ENCODE measurements at places on chromosomes 2 and 18.
A peak's percentile ranks its signal among the peaks of the same experiment; 100 is the strongest.

DNA sequence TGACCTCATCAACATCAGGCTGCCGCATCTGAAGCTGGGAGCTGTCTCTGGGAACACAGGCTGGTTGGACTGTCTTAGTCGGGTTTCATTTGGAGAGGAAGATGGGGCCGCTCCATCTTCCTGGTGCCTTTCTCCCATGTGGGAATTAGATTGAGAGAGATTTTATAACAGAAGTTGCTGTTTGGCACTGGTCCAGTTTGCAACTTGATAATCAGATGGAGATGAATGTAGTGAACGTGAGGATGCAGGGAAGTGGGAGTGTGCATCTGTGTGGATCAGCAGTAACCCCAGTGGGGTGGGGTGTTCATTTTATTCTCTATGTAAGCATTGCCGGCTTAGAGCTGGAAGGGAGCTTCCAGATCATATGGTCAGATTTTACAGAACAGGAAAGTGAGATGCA, 250.9 kb downstream of the DCDC2C start:
- no peak for DNase-seq

DNA sequence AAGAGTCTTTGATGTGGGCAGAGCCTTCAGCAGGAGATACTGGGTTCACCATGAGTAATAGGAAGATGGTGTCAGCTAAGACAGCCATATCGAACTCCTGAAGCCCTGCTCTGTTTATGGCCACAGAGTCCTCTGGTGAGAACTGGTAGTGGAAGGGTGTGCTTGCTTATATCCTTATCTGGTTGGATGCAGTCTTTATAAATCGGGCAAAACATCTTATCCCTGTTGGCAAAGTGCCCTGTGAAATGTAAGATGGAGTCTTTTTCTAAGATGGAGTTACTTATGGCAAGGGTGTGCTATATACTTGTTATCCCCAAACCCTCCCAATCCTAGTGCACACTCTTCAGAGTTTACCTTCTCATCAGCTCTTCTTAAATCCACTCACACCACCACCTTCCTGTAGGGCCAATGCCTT, 190.8 kb upstream of the PARD3B start:
- no peak for DNase-seq

- DNase-seq: no peak
Measured at GRCh38 chr2:113233593-113234550, 44.8 kb downstream of the PAX8 start.

DNA sequence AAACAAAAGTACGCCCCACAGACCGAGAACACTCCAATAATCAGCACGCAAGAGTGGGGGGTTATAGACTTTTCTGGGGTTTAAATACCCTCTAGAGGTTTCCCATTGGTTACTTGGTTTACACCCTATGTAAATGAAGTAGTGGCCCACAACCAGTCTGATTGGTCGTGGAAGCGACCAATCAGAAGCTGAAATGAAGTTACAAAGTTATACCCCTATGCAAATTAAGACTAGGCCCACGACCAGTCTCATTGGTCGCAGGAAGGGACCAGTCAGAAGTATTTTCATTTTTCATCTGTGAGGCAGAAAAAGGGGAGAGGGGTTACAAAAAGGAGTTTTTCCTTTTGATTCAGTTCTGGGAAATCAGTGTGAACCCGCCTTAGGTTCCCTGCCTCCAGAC, 55.3 kb upstream of the YWHAQ start:
- DNase-seq: no peak

- peak; percentile 90 for DNase-seq
Measured at GRCh38 chr2:169573160-169573973, at the start of gene FASTKD1. Gene FASTKD1 (minus strand): TSS chr2:169573865. CDS start chr2:169572029, 1,836 bp downstream.

GRCh38 chr2:224938651-224939182, 103.6 kb downstream of the DOCK10 start:
- DNase-seq: no peak

DNA sequence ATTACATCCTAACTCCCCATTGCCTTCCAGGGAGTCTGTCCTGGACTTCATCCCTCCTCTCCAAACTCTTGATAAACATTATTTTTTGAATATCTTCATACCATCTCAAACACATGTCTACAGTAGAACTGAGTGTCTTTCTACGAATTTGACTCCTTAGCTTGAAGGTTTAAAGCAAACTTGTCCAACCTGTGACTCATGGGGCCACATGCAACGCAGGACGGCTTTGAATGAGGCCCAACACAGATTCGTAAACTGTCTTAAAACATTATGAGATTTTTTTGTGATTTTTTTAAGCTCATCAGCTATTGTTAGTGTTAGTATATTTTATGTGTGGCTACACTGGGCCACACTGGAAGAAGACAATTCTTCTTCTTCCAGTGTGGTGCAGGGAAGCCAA, 98.1 kb downstream of the PARD3B start:
- no peak for DNase-seq

DNA sequence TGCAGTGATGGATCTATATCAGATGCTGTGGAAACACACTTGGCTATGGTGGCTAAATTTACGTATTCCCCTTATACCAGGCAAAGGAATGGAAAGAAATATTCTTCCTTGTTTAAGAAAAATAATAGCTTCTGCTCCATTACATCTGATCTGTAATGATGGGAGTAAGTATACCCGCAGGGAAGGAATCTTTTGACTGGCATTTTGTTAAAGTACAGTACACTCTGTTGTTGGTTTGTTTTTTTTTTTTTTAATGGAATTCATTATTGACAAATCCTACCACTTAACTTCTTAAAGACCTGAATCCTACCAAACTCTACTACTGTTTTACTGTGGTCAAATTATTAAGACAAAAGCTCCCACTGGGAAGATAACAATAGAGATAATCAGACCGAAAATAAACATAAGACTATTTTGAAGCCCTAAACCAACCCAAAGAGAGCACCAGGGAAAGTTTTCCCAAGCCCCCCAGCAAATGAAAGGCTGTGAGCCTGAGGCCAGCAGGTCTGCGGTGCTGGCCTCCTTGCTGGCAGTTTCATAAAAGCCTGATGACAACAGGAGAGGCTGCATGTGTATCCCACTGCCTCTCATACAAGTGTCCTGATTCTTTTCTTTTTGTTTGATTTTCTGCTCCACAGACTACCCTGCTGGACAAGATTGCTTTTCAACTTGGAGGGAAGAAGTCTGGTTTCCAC, 101.0 kb downstream of the SLC25A12 start:
- DNase-seq: no peak

DNA sequence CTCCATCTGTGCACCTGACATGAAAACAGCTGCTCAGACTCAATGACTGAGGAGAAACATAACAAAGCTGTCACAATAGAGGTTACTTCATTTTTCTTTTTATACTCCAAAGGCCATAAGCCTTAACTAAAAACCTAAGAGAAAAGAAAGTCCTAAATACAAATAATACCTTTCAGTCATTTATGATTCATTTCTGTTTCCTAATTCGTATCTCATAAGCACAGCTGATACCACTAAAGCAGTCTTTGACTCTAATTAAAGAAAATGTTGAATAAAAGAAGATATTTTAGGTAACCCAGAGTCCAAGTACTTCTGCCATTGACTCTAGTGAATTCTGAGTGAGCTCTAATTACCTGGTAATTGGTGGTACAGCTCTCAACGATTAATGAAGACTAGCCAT, 20.6 kb downstream of the NEMP2 start:
- DNase-seq: no peak

DNA sequence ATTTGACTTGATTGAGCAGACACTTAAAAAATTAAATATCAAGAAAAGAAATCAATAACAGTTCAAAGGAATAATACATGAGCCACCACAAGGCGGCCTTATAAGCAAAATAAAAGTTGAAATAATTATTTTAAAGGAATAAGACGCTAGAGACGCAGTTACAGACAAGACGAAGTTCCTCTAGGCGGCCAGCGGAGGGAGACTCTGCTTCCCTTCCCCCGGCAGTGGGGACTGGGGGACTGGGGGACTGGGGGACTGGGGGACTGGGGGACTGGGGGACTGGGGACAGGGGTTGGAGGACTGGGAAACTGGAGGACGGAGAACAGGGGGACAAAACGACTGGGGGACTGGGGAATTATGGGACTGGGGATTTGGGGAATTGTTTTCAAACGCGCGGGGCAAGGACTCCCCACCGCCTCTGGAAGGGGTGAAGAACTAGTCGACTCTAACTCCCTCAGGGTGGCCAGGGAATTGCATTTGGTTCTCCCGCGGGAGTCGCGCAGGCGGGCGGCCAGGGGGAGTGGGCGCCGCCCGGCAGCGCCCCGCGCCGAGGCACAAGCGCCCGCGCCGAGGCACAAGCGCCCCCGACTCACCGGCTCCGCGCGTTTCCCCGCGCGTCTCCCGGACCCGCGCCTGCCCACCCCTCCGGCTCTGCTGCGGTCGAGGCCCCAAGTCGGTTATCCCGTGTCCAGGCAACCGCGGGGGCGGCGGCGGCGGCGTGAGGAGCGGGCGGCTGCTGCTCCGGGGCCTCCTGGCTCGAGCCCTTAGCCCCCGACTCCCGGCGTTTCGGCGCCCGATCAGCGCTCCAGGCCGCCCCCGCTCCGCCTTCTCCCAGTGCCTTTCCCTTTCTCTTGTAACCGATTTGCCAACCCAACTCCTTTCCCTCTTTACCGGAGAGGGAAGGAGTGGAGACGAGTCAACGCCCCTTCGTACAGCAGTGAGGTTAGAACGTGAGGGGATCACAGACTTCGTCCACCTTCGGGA, at the start of gene CCDC178:
Gene CCDC178, minus strand, starts transcription at position 662 of the 984 bp plus-strand sequence. CDS start 28,633 bp downstream, outside the sequence.
- no peak for DNase-seq

DNA sequence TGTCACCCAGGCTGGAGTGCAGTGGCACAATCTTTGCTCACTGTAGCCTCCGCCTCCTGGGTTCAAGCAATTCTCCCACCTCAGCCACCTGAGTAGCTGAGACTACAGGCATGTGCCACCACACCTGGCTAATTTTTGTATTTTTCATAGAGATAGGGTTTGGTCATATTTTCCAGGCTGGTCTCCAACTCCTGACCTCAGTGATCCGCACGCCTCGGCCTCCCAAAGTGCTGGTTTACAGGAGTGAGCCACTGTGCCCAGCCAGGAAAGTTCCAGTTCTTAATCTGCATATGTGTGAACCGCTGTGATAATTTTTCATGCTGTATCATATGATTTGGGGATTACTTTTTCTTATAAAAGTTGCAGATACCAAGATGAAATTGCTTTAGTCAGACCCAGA, 14.6 kb upstream of the PPP4R1 start:
- DNase-seq: no peak

DNA sequence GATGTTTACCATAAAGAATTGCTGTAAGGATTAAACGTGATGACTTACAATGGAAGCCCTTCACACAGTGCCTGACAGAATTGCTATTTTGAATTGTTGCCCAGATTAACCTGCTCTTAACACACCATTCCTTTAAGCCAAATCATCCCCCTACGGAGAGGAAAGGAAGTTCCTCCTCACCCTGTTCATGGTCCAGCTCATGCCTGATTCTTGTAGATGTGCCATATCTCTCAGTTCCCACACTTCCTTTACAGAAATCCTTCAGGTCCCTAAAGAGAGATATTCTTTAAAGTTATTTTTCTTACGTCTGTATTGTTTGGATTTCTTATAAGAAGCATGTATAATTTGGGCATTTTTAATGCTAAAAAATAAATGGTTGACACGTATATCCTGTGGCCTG, 127.5 kb upstream of the DAPL1 start:
- DNase-seq: no peak

GRCh38 chr2:150624001-150624401, 136.5 kb upstream of the RND3 start:
- no peak for DNase-seq

DNA sequence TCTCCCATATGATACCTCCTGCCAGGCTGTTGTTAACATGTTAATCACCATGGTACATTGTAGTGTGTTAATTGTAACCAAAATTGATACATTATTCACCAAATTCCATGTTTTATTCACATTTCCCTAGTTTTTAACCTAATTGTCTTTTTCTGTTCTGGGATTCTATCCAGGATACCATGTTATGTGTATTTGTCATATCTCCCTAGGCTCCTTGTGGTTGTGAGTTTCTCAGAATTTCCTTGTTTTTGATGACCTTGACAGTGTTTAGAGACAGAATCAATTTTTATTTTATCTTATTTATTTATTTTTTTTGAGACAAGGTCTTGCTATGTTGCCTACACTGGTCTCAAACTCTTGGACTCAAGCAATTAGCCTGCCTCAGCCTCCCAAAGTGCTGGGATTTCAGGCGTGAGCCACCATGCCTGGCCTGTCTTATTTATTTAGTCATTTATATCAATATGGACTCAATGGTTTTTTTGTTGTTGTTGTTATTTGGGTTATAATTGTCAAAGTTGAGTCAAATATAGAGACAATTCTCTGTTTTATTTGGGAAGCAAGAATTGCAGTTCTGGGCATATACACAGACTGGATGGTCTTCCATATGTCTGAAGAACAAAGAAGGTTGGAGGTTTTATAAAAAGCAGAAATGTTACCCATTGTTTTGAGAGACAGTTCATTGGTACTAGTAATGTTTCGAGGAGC, 42.6 kb downstream of the INPP4A start:
- DNase-seq: no peak

GRCh38 chr2:238938003-238938400, 90.1 kb downstream of the TWIST2 start:
- peak; percentile 11 for DNase-seq

- DNase-seq: no peak
Measured at GRCh38 chr18:58407649-58408407, 221.1 kb downstream of the ALPK2 start.

DNA sequence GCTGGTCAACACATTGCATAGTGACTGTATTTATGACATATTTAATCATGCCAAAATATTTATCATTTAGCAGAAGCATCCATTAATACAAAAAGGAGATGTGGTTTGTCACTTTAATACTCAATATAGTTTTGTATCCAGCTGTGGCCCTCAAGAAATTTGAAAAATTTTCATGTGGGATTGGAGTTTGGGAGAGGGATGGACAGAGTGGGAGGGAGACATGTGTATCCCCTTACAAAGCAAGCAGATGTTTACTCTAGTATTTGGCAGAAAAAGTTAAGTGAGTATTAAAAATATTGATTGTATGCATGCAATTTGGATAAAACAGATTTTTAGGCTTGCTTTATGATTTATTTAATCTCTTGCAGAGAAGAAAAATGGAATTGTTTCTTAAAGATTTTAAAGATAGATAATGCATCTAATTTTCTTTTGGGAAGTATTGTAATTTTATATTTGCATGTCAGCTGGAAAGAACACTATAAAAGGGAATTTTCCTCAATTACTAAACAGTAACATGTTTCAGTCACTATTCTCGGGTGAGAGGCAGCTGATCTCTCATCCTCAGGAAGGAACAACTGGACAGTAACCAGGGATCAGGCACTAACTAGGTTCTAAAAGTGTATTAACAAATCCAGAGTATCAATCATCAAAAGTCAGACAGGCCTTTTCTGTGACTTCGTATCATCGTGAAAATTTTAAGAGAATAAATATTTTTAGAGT, 1184.7 kb upstream of the NXPH2 start:
- DNase-seq: no peak

- no peak for DNase-seq
Measured at GRCh38 chr2:68391099-68391498, 26.0 kb downstream of the PLEK start.

- DNase-seq: no peak
Measured at GRCh38 chr2:51581636-51582267, 549.8 kb upstream of the NRXN1 start.

DNA sequence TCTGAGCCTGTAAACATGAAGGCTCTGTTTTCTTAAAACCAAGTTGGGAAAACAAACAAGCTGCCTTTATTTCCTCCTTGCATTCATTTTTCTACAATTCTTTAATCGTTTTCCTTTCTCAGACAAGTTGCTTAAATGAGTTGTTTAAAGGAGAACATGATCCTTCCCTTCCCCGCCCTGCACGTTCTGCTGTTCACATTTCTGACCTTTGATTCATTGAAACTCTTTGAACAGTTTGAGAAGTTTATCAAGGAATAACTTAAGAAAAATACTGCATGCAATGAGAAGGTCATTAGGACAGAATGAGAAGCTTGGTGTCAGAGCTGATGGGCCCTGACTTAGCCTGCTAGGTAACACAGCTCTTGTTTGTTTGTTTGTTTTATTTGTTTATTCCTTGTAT, 181.6 kb downstream of the PARD3B start:
- no peak for DNase-seq

Measured in activated CD4-positive, alpha-beta memory T cell treated with anti-CD3 and anti-CD28 coated beads, Interleukin-2, amount 10 ng/mL, durations not matched to agents 7 days and 5 days (primary cell).